ENCODE measurements at places on chromosomes 5 and 9.

DNA sequence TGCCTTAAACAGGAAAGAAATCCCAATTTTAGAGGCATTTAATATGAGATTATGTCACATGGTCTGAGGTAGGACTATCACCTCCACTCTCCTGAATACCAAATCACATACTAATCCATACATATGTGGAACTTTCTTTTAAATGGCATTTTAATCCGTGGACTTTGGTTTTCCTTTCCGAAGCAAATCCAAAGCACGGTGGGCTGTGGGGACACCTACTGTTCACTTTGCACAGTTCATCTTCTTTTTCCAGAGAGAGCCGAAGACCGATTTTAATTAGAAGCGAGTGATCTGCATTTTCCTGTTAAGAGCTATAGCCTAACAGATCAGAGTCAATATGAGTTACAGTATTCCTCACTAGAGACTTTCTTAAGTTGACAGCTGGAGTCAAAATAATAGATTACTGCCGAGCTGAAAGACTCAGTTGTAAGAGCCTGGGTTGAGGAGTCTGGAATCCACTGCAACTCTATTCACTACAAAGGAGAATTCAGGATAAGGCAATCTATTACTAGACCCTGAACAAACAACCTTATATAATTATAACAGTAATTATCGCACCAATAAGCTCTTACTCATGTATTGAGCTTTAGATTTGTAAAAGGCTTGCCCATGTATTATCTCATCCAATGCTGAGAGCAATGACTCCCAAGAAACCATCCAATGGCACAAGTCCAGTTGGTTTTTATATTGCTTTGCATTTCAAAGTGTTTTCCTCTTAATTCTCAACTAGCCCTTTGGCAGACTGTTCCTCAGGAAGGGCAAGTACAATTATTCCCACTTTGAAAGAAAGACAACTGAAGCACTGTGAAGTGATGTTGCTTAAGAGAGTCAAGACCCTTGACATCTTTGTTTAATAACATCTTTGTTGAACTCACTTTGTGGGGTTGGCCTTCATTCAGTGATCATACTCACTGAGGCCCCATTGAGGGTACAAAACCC, 144.7 kb downstream of the TRPM6 start:
- DNase-seq = no peak

DNA sequence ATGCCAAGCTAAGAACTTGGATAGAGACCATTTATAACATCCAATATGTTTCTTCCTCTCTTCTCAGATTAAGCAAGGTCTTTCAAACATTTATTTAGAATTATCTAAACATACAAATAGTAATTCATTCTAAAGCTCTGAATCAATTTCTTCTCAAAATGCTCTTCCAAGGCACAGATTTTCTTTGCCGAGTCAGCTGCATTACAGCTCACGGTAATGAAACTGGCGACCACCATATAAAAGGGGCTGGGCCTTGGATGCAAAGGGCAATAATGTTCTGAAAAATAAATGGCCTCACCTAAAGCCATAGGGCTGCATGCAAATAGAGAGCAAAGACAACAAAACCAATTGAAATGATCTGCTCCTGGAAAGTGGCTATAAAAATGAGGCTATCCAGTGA, 63.8 kb downstream of the MED27 start:
- no peak for DNase-seq

DNA sequence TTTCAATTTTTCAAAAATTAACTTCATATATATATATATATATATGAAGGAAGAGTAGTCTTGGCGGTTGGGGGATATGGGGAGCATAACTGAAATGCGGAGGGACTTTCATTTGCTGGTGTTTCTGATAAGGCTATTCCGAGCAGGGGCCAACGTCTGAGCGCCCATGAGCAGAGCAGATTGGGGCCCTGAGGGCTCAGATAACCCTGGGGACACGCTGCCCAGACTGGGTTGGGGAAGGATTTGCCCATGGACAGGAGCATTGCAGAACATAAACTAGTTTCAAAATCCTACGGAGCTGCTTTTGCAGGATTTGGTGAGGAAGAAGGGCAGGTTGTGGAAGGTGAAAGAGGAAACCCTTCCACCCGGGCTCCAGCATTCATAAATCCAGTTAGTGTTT, 240.2 kb downstream of the IRX1 start:
- no peak for DNase-seq

DNA sequence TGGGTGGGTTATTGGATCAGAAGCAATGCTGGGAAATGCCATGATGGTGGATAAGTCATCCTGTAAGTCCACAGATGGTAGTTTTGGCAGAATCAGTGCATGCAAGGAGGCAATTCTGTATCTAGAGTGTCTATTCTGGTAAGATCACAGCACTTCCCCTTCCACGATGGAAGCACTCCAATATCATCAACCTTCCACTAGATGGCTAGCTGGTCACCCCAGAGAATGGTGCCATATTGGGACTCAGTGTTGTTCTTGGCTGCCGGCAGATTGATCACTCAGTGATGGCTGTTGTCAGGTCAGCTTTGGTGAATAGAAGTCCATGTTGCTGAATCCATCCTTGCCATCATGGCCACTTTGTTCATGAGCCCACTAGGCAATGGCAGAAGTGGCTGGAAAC, 553.5 kb downstream of the CSNK1G3 start:
- no peak for DNase-seq

DNA sequence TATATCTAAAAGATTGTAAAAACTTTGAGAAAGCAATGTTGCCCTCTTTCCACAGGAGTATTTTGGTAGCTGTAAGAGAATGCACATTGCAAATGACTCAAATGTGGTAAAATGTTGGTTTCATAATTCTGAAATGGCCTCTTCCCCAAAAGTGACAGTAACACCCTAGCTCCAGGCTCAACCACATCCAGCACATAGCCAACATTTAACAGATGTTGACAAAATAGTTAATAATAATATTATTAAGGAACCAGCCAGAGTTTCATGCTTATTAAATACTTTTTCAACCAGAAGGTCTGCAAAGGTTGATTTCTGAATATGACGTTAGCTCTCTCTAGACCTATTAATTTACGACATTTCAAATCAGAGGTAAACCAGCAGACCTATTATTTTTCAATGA, 1.3 kb downstream of the ANXA1 start:
- no peak for DNase-seq
